8988T (cell line): ENCODE measurements at places on chromosomes 12 and 14.
A peak's percentile ranks its signal among the peaks of the same experiment; 100 is the strongest.

GRCh38 chr12:124570810-124571209 is 3.4 kb upstream of the NCOR2 start:
- no peak for DNase-seq

DNA sequence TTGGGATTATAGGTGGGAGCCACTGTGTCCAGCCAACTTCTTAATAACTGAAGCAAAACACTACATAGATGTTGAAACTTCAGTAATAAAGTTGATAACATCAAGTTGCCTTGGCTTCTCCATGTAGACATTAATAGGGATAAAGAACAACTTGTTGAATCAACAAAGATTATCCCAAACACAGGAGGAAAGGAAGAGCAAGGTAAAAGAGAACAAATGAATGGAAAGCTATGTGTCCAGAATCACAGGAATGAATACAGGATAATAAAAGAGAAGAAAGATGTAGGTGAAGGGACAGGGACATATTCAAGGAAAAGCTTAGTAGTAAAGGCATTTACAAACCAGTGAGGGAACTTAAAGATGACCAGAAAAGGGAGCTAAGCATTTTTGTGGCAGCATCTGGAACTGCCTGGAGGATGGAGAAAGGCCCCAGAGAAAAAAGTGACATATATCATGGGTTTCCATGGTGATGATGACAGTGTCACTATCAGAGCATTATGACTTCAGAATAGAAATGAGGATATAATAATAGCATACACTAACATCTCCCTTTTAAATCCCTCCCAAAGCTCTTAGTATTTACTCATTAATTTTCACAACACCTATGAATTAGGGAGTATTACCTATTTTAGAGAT is 24.0 kb upstream of the MDM1 start:
- DNase-seq, result no peak

GRCh38 chr12:114480337-114481199 is 74.6 kb upstream of the TBX5 start:
- no peak for DNase-seq

- DNase-seq, result no peak
Observed at GRCh38 chr12:82517808-82518207, 159.5 kb downstream of the METTL25 start.

DNA sequence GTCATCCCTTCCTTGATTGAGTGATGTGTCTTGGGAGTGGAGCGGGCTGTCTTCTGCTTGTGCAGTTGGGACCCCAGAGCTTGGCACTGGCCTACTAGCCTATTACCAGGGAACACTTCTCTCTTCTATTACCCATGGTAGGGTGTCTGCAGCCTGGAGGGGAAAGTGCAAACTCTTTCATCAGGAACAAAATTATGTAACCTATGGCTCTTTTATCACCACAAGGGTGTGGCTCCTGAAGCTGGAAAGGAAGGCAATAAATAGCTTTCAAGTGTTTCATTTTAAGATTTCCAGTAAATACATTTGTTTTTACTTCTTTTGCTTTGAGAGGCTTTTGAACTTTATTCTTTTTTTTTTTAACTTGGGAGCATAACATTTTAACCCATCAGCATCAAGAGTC is 349.7 kb upstream of the FAR2 start:
- no peak for DNase-seq

DNA sequence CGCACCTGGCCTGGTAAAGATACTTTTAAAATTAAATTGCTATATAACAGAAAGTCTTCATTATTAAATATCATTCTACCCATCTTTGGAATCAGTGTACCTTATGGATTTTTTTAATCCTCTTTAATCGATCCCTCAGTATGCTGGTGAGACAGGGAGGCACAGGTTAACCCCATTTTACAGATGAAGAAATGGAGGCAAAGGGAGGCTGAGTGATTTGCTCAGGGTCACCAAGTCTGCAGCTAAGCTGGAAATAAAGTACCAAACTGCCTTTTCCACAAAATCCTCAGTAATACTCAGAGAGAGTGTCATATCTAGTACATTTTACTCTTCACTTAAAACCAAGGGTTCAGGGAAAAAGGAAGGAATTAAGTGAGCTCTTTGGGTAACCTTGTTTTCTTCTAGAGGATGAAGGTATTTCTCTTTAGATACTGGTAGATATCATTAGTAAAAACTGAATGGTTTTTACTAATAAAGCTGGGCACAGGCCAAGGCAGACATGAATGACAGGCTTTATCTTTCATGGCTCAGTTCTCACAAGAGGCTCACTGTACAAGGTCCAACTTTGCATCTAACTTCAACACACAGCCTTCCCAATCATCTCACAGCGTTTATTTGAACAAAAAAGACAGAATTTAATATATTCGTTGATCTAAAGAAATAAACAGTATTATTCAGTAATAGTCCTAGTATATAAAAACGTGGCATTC is 35.3 kb upstream of the TTC7B start:
- DNase-seq, result no peak

DNA sequence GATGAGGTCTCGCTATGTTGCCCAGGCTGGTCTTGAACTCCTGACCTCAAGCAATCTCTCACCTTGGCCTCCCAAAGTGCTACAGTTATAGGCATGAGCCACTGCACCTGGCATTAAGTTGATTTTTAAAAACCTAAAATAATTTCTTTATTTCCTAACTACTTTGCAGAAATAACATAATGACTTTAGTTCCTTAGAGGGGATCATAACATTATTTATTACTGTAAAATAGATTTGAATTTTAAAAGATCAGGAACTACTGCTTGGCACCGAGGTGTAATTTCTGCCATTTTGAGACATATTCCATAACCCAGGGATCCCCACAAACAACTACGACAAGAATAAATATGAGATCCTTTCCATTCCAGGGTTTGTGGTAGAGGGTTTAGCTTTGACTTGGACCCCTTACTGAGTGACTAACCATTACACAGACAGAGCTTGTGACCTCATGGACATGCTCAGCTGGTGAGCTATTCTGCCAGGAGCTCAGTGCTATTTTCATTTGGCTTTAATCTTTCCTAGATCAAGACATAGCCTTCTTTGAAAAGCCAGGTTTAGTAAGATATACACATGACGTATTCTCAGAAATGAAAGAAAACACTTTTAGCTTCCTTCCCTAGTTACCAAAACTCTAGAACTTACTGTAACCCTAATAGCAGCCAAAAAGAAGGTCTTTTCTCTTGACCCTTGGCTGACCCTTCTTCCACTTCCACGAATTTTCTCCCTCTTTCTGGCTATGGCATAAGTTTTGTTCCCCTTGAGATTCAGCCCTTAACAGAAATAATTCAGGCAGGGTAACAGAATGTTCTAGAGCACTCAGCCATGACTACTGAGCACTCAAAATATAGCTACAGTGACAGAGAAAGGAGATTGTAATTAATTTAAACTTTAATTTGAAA is 75.1 kb upstream of the NUDT4 start:
- DNase-seq, result no peak

DNA sequence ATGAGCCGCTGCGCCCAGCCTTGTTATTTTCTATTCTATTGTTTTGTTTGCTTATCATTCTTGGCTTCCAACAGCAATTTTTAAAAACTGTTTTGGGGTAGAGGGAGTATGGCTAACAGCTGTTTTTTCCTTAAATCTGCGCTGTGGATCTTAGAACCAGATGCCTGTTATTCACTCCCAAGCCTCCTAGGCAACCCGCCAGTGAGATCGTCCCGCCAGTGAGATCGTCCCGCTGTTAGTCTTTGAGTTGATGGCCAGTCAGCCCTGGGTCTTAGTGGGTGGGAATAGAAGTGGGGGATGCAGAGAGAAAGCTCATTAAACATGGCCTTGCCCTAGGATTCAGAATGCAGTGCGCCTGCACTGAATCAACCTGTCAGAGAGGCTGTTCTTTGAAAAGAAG is 67.3 kb upstream of the BICD1 start:
- DNase-seq, result no peak

DNA sequence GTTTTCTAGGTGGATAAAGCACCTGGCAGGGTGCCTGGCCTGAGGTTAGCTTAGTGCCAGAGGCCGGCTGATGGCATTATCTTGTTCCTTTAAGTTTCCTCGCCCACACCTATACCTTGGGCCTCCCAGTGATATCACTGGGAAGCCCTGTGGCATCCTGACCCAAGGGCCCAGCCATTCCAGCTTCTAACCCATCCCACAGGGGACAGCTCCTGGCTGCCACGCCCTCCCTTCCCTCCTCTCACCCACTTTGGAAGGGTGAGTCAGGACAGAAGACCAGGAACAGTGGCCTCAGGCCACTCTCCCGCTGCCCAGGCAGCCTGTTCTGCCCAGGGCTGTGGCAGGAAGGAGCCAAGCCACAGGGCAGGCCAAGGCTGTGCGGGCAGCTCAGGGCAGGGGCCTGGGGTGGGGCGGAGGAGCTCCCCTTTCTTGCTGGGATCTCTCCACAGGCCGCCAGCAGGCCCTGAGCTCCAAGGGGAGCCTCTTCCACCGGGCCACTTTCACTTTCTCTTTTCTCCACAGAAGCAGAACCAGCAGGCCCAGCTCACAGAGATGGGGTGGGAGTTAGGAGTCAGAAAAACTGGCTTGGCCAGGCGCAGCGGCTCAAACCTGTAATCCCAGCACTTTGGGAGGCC is 75.1 kb downstream of the IRF2BPL start:
- peak; percentile 46 for DNase-seq

DNA sequence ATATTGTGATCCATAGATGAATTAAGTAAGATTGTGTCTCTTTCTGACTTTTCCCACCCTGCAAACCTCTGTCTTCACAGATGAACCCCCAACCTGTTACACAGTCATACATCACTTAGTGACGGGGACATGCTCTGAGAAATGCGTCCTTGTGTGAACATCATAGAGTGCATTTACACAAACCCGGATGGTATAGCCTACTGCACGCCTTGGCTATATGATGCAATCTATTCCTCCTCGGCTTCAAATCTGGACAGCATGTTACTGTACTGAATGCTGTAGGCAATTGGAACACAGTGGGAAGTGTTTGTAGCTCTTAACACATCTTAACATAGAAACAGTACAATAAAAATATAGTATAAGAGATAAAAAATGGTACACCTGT is 7.4 kb upstream of the TESPA1 start:
- DNase-seq, result no peak

- DNase-seq, result no peak
Observed at GRCh38 chr12:6264402-6265037, 46.0 kb upstream of the PLEKHG6 start.

DNA sequence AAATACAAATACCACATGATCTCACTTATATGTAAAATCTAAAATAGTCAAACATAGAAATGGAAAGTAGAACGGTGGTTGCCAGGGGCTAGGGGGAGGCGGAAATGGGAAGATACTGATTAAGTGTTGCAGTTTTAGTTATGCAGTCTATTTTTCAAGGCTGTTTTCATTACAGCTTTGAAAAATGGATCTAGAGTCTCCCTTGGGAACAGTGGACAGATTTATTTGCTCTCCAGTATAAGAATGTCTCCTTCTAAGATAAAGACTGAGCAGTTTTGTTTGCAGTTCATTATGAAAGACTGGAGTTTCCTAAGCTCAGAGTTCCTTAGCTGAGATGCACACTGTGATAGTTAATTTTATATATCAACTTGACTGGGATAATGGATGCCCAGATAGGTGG is 202.5 kb downstream of the KLHL28 start:
- DNase-seq, result no peak

DNA sequence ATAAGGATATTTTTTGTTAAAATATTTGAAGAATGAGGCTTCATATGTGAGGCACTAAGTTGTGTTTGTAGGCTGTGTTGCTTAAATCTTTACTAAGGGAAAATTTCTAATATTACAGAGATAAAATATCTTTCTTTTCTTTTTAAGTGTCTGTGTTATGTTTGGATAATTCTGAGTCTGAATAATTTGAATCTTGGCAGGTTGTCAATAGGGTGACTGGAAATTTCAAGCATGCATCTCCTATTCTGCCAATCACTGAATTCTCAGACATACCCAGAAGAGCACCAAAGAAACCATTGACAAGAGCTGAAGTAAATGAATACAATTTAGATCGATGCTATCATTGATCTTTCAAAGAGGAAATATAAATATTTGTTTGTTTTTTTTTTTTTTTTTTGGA is 29.4 kb downstream of the TMPO start:
- no peak for DNase-seq

- no peak for DNase-seq
Observed at GRCh38 chr12:128266086-128266485, 884 bp upstream of the TMEM132C start.

DNA sequence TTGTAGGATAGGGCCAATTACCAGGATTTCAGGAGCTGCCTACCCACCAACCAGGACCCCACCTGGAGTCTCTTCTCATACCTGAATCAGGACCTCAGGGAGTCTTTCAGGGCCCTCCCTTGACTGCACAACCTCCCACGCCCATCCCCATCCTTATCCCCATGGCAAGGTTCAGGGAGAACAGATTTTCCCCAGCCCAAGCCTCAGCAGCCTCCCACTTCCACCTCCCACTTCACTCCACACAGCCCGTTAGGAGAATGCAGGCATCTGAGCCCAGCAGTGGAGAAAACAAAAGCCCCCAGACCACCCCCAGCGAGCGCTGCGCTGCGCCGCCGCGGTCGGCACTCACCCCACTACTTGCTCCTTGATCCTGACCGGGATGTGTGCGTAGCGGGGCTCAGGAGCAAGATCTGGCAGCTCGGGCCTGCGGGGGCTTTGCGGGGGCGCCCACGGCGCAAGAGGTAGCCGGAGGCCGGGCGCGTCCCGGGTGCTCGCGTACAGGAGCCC is 1.4 kb downstream of the B4GALNT1 start:
- peak; percentile 15 for DNase-seq

DNA sequence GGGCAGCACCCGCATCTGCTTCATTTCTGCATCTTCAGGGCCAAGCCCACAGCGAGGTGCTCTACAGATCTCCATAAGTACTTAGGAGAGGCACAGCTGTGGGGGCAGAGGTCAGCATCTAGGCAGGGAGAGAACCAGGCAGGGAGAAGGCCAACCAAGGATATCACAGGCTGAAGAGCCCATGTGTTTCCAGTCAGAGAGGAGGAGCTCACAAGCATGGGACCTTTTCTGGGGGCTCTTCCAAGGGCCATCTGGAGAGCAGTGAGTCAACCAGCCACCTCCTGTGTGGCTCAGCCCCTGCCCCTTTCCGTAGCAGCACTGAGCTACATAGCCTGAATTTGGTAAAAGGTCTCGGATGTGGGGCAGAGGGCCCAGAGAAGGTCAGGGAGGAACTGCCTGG is 78.5 kb downstream of the ARL6IP4 start:
- DNase-seq, result no peak

GRCh38 chr12:131046813-131047788 is 93.4 kb downstream of the ADGRD1 start:
- DNase-seq, result no peak

- DNase-seq, result no peak
Observed at GRCh38 chr12:6538420-6539313, 4.3 kb downstream of the GAPDH start.

GRCh38 chr14:96091149-96091693 is 52.1 kb downstream of the C14orf132 start:
- DNase-seq, result no peak
